ENCODE measurements at places on chromosomes 11 and 22.

- no peak for DNase-seq
Observed at GRCh38 chr22:16967453-16968217, 40.4 kb downstream of the GAB4 start.

GRCh38 chr22:49269371-49269770, 558.3 kb downstream of the BRD1 start:
- no peak for DNase-seq

GRCh38 chr11:1573903-1574237, 1.8 kb upstream of the DUSP8 start:
- no peak for DNase-seq

DNA sequence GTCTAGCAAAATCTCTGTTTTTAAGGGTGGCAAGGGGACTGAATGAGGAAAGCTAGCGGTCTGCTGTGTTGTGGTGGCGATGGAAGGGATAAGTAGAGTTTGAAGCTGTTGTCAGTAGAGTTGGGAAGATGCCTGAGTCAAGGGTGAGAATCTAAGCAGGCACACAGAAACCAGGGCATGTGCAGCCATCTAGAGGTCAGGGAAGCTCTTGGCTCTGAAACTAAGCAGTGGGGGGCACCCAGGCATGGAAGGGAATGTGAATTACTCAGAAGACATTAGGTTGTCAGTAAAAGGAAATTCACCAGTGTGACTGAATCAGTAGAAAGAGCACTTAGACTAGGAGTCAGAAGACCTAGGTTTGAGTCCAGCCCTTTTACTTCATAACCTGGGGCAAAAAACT, 15.4 kb downstream of the BMAL1 start:
- DNase-seq, result no peak

DNA sequence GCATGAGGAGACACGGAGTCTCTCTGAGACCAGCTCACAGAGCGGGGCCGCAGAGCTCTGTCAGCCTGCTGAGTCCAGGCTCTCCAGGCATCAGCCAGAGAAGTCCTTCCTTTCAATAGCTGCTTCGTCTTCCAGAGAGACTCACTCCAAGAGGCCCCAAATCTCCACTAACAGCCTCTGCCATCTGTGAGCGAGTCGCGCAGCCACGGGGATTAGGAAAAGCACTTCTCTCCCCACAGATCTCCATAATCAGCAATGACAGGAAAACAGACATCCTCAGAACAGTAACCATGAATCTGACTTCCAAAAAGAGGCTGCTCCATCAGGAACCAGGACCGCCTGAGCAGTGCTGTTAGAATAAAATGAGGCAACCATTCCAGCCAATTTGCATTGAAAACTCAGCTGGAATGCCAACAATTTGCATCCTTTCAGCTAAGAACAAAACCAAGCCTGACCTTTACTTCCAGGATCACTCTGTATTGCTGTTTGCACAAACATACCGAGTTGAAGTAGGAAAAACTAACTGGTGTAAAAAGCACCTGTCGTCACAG, 65.4 kb downstream of the SMCO4 start:
- no peak for DNase-seq

DNA sequence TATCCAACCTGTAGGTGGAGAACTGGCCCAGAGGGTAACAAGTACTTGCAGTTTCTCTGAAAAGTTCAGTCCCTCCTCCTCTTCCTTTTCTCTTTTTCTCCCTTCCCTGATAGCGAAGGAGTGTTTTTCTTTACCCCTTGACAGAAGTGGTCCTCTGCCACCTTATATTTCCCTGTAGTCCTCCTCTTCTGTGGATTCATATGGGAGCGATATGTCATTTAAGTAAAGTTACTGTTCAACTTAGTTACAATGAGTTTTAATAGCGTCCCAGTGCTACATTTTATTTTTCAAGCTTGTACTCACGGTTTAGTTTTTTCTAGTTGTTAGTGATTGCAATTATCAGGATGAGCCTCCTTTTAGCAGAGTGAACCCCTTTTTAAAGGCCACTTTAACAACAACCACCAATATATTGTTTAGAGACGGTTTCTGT, 1.4 kb downstream of the PCF11 start:
- DNase-seq, result no peak

DNA sequence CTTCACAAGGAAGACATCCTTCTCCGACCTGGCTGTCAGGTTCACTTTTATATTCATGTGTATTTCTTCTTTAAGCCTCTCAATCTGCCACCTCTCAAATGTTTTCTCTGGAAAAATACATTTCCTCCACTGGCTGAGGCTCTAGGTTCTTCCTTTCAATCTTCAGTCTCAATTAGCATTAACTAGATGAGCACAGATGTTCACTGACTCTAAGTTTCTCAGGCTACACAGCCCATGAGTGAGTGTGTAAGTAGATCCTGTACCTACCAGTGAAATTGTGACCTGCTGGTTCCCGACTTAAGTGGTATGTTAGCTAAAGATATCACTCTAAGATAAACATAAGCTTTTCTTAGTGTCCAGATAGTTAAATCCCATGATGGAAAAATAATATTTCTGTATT, 206.9 kb downstream of the ADAMTS15 start:
- DNase-seq, result no peak

DNA sequence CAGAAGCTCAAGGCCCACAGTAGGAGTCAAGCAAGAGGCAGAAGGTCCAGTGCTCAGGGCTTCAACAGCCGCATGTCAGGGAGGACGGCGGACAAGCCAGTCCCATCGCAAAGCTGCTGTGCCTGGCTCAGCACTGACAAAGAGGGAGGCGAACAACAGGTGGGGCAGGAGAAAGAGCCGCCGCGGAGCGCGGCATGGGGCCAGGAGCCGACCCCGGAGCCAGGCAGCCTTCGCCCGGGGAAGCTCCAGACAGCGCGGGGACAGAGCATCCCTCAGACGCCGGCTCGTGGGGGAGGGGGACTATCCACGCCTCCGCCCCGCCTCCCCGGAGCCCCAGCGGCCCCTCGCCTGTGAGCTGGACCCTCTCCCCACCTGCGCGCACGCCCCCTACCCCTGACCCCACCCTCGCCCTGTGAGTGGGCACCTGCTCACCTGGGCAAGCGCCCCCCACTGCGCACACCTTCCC, 369 bp downstream of the DHCR7 start:
- DNase-seq, result no peak

DNA sequence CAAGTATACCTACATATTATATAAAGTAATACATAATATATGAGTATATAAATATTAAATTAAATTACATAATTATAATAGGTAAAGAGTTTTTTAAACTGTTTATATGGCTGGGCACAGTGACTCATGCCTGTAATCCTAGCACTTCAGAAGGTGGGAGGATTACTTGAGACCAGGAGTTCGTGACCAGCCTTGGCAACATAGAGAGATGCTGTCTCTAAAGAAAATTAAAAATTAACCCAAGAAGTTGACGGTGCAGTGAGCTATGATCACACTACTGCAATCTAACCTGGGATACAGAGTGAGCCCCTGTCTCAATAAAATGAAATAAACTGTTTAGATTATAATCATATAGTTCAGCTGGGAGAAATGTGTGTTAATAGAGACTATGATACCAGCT, 363.0 kb downstream of the DDX10 start:
- DNase-seq, result no peak

DNA sequence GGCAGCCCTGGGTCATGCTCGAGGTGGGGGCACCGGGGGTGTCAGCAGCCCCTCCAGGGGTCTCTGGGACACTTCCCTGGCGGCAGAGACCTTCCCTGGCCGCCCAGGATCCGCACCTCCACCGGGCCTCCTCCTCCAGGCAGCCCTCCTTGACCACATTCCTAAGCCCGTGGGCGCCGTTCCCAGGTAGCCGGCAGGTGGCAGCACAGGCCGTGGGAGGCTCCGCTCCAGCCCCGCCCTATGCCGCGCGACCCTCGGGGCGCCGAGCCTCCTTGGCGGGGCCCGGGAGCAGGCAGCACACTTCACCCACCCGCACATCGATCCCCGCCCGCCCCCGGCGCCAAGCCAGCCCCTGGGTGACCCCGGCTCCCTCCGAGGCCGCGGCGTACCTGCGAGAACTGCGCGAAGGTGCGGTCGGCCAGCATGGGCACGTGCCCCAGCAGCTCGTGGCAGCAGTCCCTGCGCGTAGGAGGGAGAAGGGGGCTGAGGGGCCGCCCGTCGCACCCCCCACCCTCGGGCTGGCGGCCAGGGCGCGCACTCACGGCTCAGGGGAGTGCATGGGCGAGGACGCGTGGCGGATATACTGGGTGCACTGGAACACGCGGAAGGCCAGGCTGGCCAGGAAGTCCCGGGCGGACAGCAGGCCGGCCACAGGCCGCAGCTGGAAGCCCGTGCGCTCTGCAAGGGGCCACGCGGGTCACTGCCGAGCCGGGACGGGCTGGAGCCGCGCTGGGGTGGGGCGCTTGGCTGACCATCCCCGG, 5.3 kb upstream of the INS start:
- no peak for DNase-seq

DNA sequence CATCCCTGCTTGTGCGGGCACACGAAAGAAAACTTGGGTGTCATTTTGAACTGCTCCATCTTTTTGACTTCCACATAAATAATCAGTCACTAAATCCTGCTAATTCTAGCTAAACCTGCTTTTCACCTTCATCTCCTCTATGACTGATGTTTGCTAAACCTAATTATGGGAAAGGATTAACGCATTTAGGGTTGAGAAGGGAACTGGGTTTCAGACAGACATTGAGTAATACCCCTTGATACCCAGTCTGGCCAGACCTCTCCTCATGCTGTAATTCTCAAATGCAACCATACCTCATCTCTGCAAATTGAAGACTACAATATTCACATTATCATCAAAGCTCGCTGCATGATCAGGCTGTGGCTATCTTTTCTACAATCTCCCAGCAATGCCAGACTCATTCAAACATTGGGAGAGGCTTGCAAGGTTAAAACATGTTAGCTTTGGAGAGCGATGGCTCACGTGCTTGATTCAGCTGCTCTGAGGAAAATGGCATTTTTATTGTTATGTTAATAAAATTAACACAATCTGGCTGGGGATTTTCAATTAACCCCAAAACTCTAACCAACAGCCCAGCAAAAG, 2.4 kb downstream of the HPS4 start:
- no peak for DNase-seq

GRCh38 chr11:44868455-44869421, 81.9 kb downstream of the TP53I11 start:
- DNase-seq, result no peak

DNA sequence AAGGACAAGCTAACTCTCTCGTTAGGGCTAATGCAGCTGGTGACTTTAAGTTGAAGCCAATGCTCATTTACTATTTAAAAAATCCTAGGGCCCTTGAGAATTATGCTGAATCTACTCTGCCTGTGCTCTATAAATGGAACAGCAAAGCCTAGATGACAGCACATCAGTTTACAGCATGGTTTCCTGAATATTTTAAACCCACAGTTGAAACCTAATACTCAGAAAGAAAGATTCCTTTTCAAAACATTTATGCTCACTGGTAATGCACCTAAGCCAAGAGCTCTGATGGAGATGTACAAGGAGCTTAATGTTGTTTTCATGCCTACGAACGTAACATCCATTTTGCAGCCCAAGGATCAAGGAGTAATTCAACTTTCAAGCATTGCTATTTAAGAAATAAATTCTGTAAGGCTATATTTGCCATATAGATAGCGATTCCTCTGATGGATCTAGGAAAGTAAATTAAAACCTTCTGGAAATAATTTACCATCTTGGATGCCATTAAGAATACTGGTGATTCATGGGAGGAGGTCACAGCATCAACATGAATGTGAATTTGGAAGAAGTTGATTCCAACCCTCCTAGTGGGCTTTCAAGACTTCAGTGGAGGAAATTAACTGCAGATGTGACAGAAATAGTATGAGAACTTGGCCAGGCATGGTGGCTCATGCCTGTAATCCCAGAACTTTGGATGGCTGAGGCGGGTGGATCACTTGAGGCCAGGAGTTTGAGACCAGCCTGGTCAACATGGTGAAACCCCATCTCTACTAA, 14.5 kb downstream of the XNDC1N start:
- DNase-seq, result no peak

GRCh38 chr22:49725516-49725915, 102.2 kb downstream of the BRD1 start:
- no peak for DNase-seq

GRCh38 chr11:8403310-8403709, 139.6 kb upstream of the LMO1 start:
- DNase-seq, result no peak

GRCh38 chr11:105181521-105181920, 42.0 kb upstream of the CARD18 start:
- no peak for DNase-seq

GRCh38 chr22:44404341-44405020, 91.7 kb upstream of the SHISAL1 start:
- no peak for DNase-seq

DNA sequence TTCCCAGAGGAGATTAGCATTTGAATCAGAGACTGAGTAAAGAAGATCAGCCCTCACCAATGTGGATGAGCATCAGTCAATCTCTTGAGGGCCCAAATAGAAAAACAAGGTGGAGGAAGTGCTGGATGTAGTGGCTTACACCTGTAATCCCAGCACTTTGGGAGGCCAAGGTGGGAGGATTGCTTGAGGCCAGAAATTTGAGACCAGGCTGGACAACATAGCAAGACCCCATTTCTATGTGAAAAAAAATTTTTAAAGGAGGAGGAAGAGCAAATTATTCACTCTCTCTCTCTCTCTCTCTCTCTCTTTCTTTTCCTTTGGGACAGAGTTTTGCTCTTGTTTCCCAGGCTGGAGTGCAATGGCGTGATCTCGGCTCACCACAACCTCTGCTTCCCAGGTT, 18.1 kb upstream of the CAPRIN1 start:
- no peak for DNase-seq

DNA sequence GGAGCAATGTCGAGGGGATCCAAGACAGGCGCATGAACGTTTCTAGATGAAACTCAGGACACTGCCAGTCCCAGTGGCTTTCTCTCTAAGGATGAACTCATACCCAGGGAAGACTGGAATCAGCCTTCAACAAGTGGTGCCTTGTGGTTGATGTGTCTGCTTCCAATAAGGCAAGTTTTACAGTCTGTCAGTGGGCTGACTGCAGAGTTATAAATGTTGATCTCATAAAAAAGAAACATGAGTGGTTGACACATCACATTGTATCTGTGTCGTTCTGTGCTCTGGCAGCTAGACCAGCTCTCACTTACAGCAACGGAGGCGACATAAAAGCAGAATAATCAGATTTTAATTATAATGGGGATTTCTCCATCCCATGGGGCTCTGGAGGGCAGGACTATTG, 96.7 kb downstream of the SNX19 start:
- DNase-seq, result no peak

GRCh38 chr22:49838771-49839717, 11.4 kb upstream of the BRD1 start:
- DNase-seq, result peak; percentile 89

DNA sequence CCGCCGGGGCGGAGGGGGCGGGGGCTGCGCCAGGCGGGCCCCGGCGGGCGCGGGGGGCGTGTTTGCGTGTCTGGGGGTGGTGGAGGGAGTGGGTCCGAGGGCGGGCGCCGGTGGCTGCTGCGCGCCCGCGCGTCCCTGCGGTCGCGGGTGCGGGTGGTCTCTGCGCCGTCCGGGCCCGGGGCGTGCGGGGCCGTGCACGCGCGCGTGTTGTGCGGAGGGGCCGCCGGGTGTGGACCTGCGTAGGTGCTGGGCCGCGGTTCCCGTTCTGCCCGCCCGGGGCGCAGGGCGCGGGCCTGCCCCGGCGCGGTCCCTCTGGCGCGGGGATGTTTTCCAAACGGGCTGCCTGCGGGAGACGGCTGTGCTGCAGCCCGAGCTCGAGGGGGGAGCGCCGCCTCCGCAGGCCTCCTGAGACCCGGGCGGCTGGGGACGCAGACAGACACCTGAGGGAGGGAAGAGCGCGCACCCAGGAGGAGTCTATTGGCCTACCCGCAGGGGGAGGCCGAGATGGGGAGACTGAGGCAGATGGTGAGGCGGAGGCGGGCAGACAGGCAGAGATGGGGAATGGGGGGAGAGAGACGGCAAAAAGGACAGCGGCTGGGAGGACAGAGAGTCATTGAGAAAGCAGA, 442 bp downstream of the PELI3 start:
- DNase-seq, result no peak
